Stimulated activated naive CD4-positive, alpha-beta T cell (primary cell): ENCODE measurements at places on chromosomes 2 and 18.

DNA sequence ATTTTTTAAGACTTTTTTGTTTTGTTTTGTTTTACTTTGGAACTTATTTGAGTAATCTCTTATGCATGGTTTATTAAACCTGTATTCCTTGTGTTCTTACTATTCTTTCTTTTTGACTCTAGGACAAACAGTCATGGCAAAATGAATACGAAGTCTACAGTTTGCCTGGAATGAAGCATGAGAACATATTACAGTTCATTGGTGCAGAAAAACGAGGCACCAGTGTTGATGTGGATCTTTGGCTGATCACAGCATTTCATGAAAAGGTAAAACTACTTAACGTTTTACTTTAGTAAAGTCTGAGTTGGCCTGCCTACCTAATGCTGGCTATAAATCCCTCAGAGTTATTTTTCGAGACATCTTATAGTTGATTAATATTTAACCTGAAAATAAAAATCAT lies 72.3 kb downstream of the ACVR2A start:
- no peak for DNase-seq

DNA sequence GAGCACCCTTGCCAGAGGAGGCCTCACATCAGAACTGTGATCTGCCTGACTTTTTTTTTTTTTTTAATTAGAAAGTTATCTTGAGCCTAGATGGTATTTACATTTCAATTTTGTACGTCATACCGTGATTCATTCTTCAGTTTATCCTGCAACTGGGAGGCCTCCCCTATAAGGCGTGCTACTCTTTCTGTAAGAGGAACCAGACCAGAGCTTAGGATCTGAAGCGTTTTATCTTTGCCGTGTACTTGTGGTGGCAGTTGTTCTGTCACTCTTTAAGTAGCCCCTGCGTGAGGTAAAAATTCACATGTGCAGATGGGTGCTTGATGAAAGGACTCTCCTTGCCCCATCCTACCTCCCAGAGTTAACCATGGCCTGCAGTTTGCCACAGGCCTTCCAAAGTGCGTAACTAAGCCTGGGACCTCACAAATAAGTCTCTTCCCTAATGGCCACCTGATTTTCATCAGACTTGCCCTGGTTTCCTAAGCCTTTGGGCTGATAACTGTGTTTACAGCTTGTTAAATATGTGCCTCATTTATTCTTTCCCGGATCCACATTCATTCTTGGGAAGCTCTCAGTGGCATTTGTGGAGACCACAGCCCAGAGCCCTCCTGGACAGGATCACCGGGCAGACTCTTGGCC lies 96.0 kb downstream of the MTCL1 start:
- DNase-seq: no peak

DNA sequence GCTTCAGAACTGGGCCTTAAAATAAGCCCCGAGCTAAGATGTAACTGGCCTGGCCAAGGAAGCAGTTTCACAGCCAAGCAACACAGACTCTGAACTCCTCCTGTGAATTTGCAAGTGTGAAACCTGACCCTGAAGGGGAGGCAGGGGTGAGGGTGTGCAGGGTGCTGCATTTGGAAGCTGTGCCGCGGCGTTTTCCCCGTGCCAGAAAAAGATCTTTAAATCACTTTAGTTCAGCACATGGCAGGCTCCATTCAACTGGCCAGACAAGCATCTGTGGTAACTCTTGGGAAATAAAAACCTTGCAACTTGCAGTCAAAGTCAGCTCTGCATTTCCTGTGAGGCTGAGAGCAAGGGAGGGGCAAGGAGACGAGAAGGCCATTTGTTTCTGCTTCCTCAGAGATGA lies 209.3 kb upstream of the SOX11 start:
- no peak for DNase-seq

DNA sequence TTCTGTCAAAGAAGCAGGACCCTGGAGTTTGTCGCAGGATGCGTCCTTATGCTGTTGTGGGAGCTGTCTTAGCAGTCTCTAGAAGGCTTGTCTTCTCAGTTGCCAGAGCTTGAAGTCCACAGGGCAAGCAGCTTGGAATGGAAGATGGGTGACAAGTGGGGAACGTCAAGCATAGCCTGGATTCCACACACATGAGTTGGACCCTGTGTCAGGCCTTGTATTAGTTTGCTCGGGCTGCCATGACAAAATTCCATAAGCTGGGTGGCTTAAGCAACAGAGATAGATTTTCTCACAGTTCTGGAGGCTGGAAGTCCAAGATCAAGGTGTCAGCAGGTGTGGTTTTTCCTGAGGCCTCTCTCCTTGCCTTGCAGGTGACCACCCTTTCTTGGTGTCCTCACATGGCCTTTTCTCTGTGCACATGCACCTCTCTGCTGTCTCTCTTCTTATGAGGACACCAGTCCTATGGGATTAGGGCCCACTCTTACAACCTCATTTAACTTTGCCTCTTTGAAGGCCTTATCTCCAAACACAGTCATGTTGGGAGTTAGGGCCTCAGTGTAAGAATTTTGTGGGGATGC lies 51.3 kb downstream of the THNSL2 start:
- no peak for DNase-seq

DNA sequence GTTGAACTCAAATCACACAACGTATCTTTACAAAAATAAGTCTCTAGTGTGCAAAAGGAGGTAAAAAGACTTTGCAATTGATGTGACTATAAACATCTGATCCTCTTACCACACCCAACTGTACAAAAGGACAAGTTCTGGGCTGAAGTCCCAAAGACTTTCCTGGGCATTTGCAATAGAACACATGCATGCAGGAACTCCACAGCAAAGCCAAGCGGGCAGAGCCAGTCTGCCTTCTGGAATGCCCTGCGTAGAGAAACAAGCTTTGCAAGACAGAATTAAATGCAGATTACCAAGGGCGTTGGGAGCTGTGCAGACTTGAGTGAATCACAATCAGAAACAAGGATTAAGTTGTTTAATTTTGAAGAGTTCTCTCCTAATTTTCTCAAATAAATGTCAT lies 208.4 kb upstream of the ZNF521 start:
- no peak for DNase-seq

DNA sequence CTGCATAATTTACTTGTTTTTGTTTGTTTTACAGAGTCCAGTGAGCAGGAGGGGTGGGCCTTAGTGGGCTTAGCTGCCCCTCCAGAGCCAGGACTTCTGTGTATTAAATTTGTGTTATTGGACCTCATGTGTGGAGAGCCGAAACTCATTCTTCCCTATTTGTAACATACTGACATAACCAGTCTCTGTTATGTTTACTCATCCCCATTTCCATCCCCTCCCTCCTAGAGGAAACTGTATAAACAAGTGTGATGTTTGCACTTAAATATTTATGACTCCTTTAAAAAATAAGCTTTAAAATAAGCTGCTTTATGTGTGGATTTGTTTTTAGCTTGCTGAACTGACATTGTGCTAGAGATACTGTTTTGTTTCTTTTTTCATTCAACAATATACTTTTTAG lies 13.8 kb downstream of the ZNF512 start:
- no peak for DNase-seq

GRCh38 chr2:100451734-100452133 lies 18.5 kb upstream of the NMS start:
- no peak for DNase-seq

DNA sequence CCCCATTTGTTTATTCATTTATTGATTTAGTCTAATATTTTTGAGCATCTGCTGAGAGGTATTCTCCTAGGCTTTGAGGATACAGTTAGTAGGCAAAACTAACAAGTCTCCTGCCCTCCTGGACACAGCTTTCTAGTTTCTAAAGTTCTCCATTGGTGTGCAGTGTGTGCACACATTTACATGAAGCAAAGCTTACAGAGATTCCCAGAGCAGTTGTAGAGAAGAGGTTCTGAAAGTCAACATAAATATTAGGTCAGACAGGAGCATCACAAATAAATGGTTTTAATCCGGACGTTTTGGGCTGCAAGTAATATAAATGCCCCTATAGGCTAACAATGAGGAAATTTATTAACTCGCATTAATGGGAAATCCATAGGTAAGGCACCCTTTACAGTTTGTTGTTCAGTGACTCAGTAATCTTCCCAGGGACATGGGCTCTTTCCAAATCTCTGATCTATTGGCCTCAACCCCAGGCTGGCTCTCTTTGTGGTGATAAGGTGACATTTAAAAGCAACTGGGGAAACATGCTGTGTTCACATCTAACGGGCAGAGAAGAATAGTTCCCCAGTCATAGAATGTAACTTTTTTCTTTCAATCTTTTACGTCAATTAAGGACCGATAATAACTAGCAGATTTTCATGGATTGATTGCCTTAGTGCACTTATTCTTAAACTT lies 407.2 kb downstream of the PTPRM start:
- no peak for DNase-seq

GRCh38 chr2:229610333-229610732 lies 104.0 kb downstream of the DNER start:
- DNase-seq: no peak

DNA sequence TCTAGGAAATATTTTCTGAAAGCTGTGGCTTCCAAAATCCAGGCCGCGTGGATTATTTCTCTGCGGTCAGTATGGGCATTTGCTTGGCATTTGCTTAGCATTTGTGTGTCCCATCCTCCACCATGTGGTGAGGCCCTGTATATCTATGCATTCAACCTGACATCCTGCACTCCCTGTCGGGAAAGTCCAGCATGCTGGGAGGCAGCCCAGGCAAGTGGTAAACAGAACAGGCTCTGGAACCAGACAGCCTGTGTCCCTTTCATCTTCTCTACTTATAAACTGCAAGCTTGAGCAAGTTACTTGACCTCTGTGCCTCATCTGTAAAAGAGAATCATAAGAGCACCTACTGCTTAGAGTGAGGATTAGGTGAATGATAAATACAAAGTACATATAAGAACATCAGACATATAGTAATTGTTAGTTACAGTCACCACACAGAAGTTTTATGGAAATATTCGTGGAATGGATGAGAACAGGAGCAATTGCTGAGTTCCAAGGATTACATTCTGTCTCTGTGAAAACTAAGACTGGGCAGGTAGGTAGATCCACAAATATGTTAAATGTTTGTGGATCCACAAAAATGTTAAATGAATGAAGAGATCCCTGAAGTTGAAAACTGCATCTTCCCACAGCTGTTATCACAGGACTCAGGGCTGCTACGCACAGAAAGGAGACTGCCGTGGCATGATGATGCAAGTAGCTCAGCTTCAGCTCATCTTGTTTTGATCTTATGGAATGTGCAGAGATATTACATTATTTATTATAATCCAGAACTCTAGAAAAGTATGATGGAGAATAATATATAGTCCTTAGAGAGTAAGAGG lies 317.0 kb upstream of the MMADHC start:
- no peak for DNase-seq

DNA sequence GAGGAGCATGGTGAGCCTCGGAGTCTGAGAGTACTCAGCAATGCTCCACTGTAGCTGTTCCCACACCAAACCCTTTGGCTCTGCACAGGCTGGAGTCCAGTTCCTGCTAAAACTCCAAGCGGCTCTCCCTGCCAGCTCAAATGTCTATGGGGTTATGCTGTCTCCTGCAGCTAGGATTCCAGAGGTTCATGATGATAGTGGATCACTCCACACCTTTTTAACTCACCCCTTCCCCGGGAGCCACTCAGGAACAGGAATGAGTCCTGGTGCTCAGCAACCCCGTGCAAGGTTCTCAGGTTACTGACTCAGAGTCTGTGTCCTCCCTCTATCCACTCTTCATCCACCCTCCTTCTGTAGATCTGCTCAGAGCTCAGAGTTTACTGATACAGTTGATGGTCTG lies 410.0 kb downstream of the CDH19 start:
- no peak for DNase-seq

- DNase-seq: no peak
These were observed 8.5 kb downstream of the STAM2 start for GRCh38 chr2:152167065-152167464.

DNA sequence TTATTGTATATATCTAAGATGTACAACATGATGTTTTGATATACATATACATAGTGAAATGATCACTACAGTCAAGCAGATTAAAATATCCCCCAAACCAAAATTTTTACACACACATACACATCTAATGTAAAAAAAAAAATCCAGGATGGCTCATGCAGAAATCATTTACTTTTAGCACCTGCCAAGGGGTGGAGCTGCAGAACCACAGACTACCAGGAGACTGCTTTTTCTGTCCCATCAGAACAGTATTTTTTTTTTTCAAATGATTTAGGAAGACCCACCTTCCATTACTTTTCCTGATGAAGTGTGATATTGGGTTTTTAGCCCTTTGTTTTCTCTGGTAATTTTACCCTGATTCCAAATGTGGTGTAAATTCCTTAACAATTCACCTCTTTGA lies 61.9 kb downstream of the AQP4 start:
- no peak for DNase-seq
